ENCODE measurements at places on chromosomes 4 and X.

DNA sequence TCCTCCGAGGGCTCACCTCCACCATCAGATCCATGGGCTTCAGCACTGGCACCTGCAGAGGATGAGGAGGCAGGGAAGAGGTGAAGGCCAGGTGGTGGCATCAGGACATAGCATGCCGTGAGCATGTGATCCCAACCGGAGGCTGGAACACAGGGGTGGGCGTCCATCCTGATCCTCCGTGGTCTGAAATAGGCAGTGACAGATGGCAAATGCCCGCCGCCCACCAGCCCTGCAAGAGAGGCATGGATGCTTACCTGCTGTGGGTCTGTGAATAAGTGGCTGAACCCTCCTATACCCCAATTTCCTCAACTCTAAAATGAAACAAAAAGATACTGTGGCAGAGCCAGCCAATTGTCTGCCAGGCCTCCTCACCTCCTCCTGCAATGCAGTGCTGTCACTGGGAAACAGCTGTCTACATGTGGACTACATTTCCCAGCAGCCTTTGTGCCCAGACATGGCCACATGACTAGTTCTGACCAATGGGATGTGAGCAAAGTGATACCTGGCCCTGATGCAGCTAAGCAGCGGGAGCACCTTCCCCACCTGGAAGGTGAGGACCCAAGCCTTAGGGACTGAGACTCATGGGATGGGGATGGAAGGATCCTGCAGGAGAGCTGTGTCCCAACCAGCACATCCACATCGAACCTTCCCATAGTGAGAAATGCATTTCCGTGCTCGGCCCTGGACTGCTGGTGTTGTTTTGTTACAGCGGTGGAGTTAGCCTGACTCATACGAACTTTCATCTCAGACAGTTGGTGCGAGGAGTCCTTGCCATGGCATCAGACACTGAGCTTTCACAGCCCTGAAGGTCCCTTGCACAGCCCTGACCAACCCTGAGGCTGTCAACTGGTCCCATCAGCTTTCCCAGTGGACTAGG is 99.5 kb downstream of the PPP2R2C start:
- peak; percentile 72 for DNase-seq

DNA sequence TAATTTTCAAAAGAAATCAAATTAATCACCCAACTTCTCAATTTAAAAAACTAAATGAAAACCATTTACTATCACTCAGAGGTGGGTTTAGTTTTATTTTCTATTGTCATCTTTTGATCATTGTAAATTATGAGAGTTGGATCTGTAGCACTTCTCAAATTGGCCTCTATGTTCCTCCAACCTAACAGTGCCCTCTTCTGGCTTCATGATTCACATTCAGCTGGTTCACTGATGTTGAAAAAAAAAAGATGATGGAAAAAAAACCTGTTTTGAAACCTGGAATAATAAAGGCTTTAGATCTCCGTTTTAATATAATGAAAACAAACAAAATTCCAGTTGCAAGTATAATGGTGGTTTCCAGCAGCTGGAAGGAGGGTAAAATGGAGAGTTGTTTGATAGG is 2.4 kb upstream of the NBDY start:
- DNase-seq: no peak

GRCh38 chr4:83293305-83294046 is 8.9 kb upstream of the COQ2 start:
- DNase-seq: no peak

GRCh38 chrX:16469870-16470269 is 180.1 kb upstream of the S100G start:
- no peak for DNase-seq

- DNase-seq: no peak
Observed at GRCh38 chr4:76235915-76236314, 15.6 kb upstream of the FAM47E start.

- DNase-seq: no peak
Observed at GRCh38 chr4:95018785-95019184, 261.0 kb downstream of the BMPR1B start.

DNA sequence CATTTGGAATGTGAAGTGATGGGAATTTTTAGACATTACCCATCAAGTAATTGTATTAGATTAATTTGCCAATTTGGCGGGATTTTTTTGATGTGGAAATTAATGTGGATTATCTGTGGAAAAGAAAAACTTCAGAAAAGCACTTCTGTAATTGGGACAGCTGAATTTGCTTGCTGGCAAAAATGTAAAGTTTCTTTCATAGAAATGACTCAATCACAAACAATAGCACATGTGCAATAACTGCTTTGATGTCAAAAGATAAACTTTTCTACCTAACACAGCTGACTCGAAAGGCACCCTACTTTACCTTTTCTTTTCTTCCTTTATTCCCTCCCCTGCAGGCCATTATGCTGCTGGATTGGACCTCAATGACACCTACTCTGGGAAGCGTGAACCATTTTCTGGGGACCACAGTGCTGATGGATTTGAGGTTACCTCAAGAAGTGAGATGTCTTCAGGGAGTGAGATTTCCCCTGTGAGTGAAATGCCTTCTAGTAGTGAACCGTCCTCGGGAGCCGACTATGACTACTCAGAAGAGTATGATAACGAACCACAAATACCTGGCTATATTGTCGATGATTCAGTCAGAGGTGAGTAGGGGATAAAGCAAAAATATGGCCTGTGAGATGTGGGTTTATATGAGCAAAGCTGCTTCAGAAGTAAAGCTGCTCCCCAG is 1.4 kb downstream of the AREG start:
- no peak for DNase-seq

- no peak for DNase-seq
Observed at GRCh38 chr4:78397292-78397630, 154.3 kb upstream of the ANXA3 start.

DNA sequence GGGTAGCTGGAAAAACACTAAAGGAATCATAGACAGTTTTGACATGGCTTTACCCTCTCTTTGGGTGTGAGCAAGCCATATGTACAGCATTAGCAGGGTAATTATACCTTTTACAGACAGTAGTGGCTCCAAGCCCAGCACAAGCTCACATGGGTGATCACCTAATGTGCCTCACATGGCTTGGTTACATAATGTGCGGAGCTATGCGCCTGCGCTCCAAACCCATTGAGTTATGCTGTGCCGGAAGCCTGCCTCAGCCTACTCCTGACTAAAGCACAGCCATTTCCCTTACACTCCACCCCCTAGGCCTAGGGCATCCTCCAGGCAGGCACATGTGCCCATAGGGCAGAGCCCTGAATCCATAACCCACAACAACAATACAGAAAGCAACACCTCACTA is 6.5 kb upstream of the TSPAN5 start:
- DNase-seq: no peak

GRCh38 chr4:129337228-129337620 is 241.3 kb downstream of the C4orf33 start:
- DNase-seq: no peak

GRCh38 chr4:155973639-155974475 is 20.2 kb upstream of the CTSO start:
- no peak for DNase-seq

DNA sequence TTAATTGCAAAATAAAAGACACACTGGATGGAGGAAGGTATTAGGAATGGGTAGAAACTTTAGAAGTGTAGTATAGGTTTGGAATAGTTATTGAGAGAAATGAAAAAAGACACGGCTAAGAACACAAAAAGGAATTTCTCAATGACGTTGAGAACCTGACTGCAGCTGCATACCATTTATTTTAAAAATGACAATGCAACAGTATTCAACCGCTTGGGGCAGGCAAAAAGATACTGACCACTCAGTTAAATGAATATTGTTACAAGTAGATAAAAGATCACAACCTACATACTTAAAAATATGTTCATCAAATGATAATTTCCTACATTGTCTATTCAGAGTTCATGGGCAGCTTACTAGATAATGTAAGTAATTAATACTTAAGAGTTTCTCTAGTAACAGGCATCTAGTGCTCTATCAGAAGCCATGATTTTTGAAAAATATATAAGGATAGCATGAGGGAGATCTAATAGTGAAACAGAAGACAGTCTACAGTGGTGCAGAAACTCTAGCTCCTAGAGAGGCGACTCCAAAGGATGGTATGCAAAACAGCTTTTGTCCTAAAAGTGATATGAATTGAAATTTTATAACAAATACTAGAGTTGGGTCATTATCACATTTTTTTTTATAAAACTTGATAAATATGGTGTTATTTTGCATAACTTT is 216.2 kb upstream of the VEGFC start:
- no peak for DNase-seq

- DNase-seq: no peak
Observed at GRCh38 chrX:125628435-125628834, 308.8 kb downstream of the TEX13C start.

GRCh38 chr4:21992330-21992729 is 43.8 kb upstream of the KCNIP4 start:
- no peak for DNase-seq

DNA sequence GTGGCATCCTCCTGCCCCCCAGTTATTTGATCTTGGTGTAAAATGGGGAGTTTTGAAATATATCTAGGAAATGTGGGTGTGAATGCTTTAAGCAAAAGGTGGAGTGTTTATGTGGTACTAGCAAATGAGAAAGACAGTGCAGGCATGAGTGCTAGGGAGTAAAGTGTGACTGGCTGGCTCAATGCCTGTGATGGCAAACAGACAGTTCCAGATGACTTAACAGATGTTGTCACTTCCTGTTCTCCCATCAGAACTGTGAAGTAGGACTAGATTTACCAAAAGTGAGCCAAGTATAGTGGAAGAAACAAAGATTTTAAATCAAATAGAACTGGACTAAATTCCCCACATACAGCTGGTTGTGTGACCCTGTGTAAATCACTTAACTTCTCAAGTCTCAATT is 8.4 kb upstream of the AMOT start:
- DNase-seq: no peak

- no peak for DNase-seq
Observed at GRCh38 chr4:22477136-22477812, 38.6 kb downstream of the ADGRA3 start.

GRCh38 chr4:140611854-140612253 is 43.1 kb upstream of the UCP1 start:
- DNase-seq: no peak

GRCh38 chr4:47713129-47713834 is 124.6 kb downstream of the CORIN start:
- DNase-seq: no peak

GRCh38 chr4:48899950-48900349 is 6.6 kb downstream of the OCIAD2 start:
- no peak for DNase-seq

DNA sequence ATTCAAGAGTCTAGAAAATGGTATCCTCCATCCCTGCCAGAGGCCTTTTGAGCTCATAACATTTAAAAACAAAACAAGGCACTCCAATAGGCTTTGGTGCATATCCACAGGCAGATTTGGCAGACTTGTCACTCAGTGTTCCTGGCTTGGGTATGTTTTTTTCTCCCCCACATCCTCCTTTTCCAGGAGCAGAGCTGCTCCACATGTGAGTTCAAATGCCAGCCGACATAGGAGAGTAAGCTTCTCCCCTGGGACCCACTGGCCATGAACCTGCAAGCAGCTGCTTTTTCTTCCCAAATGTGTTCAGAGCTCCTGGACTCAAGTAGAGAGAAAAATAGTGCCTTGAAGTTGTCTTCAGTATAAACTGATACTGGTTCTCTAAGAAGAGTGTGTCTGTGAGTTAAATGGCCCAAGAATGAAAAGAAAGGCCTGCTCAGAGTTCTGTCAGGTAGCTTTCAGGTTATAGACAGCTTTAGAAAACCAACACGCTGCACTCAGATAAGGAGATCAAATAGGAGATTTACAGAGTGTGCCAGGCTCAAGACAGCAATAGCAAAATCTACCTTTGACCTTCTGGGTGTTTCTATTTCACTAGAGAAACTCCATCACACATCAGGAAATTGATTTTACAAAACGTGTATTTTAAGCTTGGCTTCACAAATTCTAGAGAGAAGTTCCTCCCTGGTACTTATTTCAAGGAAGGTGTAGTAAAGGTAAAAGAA is 162.5 kb upstream of the GALNT7 start:
- DNase-seq: no peak

DNA sequence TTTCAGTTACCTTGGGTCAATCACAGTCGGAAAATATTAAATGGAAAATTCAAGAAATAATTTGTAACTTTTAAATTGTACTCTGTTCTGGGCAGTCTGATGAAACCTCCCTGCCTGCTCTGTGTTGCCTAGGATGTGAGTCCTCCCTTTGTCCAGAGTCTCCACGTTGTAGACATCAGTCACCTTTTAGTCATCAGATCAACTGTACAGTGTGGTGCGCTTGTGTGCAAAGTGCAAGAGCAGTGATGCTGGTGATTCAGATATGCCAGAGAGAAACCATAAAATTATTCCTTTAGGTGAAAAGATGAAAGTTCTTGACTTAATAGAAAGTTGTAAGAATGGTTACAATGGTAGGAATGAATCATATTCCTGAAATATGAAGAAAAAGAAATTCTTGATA is 1.4 kb downstream of the SPATA4 start:
- no peak for DNase-seq

DNA sequence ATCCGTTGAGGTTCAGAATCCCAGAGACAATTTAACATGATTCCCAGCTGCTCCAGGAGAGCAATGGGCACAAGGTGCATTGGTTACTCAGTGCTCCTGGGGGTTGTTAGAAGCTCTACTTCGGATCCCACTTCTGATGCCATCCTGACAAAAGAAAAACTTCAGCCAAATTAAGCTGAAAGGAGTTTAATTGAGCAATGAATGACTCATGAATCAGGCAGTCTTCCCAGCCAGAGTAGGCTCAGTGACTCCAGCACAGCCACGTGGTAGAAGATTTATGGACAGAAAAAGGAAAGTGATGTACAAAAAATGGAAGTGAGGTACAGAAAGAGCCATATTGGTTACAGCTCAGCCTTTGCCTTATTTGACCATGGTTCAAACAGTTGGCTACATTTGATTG is 95.7 kb downstream of the PWWP3B start:
- DNase-seq: no peak

DNA sequence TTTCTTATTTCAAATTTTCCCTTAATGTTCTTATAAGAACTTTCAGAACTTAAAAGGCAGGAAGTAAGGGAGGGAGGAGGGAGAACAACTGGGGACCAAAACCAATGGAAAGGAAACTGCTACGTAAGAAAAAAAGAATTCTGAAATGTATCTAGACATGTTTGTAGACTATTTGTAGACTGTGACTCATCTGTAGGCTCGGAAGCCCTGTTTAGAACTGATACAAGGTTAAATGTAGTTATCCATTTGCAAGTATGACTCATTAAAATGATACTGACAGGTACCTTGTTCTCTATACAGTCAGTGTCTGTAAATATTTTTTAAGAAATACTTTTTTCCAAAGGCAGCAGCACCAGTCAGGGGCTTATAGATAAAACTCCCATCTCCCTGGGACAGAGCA is 202.0 kb downstream of the DHX15 start:
- no peak for DNase-seq

DNA sequence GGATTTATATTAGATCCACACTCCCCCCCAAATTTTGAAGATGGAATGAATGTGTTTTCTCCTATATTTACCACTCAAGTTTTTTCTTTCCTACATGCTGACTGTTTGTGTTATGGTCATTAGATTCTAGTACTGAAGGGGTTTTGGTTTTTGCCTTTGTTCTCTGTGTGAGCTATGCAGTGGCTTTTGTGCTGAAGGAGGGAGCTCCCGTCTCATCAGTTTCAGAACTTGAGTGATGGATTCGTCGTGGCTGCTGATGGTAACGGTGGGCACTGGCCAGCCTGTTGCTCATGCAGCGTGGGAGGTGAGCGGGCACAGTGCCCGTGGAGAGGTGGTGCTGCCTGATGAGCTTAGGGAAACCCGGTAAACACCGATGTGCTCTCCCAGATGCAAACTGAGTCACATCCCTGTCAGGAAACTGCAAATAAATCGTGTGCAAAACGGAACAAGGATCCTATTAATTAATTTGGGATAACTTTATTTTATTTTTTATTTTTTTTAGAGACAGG is 101.5 kb downstream of the SORBS2 start:
- DNase-seq: no peak

GRCh38 chrX:41688835-41689234 is at the start of gene GPR34:
TSS of gene GPR34 (plus strand) at chrX:41688973. CDS start at chrX:41695634, 6,661 bp downstream.
- no peak for DNase-seq

Data from GM12891 (cell line).